GM10248 (cell line): ENCODE measurements at places on chromosomes 13 and 19.

DNA sequence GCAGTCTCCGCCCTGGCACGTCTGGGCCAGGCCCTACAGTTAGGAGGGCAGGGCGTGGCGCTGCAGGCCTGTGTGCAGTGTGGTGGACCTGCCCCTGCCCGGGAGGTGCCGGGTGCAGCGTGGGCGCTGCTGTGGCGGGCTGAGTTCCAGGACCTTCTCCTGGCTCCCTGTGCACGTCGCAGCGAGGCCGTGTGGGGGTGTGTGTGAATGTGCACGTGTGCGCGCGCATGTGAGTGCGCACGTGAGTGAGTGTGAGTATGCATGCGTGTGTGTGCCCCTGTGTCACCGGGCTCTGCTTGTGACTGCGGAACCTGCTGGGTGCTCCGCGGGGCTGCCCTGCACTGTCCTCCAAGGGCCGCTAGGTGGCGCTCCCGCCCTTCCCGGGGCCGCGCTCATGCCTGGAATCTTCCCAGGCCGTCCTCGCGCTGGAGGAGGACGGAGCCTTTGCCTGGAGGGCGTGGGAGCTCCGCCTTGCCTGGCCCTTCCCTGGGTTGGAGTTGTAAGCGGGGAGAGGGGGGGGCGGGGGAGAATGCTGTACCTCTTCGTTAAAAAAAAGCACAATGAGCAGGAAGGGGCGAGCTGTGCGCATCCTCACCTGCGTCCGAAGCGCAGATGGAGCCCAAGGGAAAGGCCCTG lies 79.3 kb downstream of the KDM4B start:
- DNase-seq, result peak; percentile 86

DNA sequence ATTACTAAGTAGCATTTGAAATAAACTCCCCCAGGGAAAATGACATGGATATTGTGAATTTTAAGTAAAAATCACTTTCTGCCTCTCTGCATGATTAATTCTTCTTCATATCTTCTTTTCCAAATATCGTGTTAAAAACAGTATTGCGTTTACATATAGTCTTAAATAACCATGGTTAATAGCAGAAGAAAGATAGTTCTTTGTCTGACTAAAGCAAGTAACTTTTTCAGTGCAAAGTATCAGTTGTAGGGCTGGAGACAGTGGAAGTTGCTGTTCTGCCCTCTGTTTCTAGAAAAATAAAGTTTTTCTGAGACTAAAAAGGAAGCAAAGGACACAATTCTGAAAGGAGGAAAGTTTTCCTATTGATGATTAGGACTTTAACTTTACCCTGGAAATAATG lies 330.2 kb downstream of the NDFIP2 start:
- DNase-seq, result no peak

DNA sequence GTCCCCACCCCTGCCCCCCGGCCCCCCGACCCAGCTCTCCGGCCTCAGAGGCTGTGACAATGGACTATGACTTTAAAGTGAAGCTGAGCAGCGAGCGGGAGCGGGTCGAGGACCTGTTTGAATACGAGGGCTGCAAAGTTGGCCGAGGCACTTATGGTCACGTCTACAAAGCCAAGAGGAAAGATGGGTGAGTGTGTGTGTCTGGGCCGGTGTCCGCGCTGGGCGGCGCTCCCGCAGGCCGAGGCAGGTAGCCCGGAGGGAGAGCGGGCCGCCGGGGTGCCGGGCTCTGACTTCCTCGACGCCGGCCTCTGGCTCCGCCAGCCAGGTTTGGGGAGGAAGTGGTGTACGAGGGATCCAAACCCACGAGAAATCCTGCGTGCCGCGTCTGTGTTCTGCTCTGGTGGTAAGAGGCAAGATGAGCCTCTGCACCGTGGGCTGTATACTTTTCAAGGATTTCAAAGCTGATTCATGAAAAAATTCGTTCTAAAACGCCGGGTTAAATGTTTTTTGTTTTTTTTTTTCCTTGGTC lies 718 bp downstream of the CDK8 start:
- DNase-seq, result peak; percentile 51

- DNase-seq, result peak; percentile 28
These were observed 740 bp downstream of the ZNF555 start for GRCh38 chr19:2841855-2842574.

- DNase-seq, result no peak
These were observed 1280.8 kb upstream of the PCDH20 start for GRCh38 chr13:62696490-62696889.

DNA sequence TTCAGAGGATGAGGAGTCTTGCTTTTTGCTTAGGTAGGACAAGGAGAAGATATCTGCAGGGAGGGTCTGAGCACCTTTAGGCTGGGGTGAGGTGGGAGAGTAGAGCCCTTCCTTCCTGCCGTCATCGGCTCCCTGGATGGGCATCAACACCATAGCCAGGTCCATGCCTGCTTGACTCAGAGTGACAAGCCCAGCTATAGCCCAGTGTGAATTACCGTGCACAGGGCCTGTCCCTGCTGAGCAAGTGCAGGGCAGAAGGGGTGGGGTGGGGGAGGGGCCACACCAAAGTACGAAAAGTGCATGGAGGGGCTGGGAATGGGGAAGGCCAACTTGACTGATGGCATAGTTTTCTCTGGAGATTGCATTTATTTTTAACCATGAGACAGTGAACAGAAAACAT lies 30.3 kb upstream of the RNF113B start:
- DNase-seq, result no peak

DNA sequence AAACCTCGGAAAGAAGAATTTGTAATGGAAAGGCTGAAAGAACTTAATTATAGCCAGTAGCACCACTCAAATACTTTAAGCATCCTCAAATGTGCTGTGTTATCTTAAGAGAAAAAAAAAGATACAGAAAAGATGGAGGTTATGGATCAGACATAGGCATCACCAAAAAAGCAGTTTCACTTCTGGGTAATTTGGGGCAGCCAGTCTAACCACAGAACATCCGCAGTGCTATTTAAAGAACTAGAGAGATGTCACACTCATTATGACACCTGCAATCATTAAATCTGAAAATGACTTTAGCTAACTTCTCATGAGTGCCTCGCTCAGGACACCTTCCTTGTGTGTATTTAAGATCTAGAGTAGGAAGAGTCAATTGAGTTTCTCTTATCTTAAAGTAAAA lies 211.8 kb downstream of the RBM26 start:
- DNase-seq, result peak; percentile 55

DNA sequence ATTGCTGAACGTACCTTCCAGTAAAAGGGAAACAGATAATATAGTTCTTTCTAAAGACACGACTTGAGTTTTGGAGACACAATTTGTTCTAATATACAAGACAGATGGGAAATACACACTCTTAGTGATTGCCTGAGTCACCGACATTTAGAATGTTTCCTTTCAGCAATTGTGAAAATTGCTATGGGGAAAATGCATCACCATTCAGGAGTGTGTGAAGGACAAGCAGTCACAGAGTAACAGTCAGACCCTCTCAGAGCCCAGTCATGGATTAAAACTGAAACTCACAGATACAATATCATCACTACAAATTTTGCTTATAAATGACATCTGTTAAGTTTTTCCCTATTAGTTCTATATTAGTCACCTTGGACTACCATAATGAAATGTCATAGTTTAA lies 286.1 kb downstream of the SPRY2 start:
- no peak for DNase-seq

DNA sequence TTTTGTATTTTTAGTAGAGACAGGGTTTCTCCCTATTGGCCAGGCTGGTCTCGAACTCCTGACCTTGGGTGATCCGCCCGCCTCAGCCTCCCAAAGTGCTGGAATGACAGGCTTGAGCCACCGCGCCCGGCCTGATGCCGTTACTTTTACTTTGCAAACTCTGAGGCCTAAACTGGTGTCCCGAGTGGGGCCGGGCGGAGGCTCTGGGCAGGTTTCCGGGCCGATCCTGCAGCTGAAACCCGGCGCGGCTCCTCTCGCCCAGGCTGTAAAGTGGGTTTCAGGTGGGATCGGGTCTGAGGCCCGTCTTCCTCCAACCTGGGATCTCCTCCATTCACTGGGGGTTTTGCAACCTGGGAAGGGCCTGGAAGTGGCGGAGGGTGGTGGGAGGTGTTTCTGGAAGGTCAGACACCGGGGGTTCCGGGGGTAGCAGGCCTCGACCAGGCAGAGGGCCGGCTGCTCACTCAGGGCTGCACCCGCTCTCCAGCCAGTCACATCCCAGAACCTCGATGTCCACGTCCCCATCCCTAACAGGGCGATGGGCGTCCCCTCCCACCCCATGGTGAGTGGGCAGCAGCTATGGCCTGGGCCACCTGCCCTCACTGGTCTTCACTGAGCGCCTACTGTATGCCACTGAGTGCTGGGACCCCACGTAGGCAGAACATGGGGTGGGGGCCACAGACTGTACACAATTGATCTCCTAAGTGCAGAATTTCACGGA lies 21.3 kb upstream of the WDR18 start:
- DNase-seq, result no peak

GRCh38 chr19:30307191-30307974 lies 64.8 kb upstream of the ZNF536 start:
- DNase-seq, result no peak

- DNase-seq, result peak; percentile 50
These were observed 351.4 kb downstream of the KCNRG start for GRCh38 chr13:50366488-50367174.

DNA sequence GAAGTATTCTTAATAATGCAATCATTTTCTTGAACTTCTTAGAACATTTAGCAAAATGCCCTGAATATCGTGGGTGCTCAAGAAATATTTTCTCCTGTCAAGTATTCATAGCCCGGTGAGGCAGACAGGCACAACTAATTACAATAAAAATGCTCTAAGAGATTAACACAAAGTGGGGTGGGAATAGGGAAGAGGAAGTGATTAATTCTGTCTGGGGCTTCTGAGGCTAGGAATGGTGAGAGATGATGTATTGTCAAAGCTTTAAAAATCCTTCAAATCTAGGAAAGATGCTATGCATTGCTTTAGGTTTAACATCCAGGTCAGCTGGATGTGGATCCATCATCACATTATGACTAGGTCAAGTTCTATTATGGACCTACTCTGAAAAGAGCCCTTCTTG lies 66.9 kb upstream of the POSTN start:
- no peak for DNase-seq

- no peak for DNase-seq
These were observed 21.2 kb upstream of the DOCK9 start for GRCh38 chr13:98998831-98999638.

GRCh38 chr13:38223089-38223488 lies 126.6 kb upstream of the UFM1 start:
- no peak for DNase-seq

GRCh38 chr13:99722931-99723330 lies 221.7 kb downstream of the TM9SF2 start:
- DNase-seq, result no peak

DNA sequence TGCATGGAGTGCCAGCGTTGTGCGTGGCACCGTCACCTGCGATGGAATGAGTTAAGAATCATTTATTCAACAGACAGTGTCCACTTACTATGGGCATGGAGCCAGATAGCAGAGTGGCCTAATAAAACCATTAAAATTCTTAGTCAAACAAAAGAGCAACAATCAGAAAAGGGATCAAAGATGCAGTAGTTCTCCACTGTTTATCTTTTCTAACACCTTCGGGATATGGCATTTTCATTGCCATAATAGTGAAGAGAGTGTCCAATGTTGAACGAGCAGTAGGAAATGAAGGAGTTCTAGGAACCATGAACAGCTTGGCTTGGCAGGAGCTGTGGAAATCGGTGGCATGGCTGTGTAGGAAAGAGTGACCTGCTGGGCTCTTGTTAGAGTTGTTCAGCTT lies 2.0 kb downstream of the TNFSF11 start:
- DNase-seq, result no peak

- DNase-seq, result no peak
These were observed 9.8 kb upstream of the SIGLEC8 start for GRCh38 chr19:51467864-51468544.

- DNase-seq, result no peak
These were observed 33.9 kb upstream of the FAM216B start for GRCh38 chr13:42747399-42747873.

GRCh38 chr13:96850538-96851145 lies 143.6 kb downstream of the OXGR1 start:
- no peak for DNase-seq

DNA sequence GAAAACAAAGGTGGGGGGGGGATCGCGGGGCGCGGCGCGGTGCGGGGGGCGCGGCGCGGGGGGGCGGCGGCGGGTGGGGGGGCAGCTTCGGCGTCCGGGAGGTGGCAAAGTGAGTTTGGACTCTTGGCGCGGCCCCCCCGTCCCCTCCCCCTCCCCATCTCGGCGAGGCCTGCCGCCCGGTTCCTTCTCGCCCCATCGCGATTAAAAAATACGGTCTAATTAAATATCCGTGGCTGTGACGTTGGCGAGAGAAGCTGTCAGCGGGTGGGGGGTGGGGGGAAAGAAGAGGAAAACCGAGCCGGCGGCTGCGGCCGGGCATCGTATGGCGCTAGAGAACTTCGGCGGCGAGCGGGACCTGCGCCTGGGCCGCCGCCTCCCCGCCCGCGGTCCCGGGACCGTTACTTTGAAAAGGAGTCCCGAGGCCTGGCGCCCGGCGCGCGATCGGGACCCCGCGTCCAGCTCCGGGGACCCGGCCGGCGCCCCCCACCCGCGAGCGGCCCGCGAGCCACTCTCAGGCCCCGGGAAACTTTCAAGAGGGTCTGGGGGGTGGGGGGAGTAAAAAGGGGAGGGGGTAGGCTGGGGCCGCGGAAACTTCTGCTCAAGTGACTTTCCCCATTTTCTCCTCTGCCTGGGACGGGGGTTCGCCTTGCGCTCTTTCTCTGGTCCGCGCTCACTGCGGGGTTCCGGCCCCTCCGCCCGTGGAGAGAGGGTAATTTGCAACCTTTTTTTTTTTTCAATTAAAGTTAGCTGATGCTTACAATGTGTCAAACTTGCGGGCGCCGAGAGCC lies 146.3 kb upstream of the ZNF536 start:
- no peak for DNase-seq

DNA sequence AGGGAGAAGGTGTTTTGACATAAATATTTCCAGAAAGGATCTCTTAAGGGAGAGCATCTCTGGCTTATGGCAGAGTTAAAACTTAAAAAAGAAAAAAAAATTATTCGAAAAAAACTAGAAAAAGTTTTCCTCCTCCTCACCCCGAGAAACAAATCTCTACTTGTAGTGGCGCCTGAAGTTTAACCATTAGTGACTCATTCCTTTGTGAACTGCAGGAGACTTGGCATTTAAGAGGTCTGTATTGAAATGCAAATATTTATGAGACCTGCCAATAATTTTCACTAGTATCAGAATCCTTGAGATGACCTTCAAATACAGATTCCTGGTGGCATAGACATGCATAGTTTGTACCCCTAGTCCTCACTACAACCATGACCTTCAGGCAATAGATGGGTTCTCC lies 64.9 kb upstream of the MED4 start:
- no peak for DNase-seq

GRCh38 chr13:54185785-54186184 lies 1157.2 kb downstream of the OLFM4 start:
- no peak for DNase-seq

- no peak for DNase-seq
These were observed 4.8 kb upstream of the IGFL1 start for GRCh38 chr19:46224773-46225172.
